ENCODE measurements at places on chromosomes 3 and 15.

DNA sequence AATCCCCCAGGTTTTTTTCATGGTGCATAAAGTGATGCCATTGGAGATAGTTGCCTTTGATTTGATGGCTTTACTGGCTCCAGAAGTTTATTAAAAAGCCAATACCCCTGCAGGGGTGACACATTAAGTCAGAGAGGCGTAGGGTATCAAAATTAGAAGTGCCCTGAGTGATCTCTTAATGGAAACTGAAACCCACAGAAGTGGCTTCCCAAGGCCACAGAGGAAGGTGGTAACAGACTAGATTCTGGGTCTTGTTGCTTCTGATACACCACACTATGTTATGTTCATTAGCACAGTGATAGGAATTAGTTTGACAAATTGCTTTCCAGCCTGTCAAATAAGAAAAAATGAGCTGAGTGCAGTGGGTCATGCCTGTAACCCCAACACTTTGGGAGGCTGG is 112.3 kb downstream of the IQCH start:
- ATAC-seq = peak; percentile 28

DNA sequence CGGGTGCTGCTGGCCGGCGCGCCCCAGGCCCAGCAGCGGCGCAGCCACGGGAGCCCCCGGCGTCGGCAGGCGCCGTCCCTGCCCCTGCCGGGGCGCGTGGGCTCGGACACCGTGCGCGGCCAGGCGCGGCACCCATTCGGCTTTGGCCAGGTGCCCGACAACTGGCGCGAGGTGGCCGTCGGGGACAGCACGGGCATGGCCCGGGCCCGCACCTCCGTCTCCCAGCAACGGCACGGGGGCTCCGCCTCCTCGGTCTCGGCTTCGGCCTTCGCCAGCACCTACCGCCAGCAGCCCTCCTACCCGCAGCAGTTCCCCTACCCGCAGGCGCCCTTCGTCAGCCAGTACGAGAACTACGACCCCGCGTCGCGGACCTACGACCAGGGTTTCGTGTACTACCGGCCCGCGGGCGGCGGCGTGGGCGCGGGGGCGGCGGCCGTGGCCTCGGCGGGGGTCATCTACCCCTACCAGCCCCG is 777 bp downstream of the LOXL1 start:
- peak; percentile 33 for ATAC-seq

DNA sequence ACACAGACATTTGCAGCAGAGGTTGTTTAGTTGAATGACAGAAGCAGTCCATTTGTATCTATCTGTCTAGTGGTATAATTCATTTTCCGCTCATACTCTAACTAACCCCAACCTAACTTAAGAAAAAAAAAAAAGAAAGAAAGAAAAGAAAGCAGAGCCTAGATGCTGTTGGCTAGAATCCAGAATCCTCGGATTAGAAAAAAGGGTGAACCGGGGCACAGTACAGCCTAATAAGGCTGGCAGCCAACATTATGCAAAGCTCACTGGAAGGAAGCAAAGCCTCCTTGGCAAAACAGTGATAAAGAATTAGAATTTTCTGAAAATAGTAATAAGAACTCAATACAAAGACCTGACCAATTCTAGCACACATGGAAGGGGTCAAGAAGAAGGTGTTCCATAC is 640.8 kb downstream of the TUSC7 start:
- no peak for ATAC-seq

GRCh38 chr3:124084022-124084881 is 92.3 kb upstream of the ROPN1 start:
- no peak for ATAC-seq

- ATAC-seq = no peak
These were observed 28.7 kb downstream of the ULK4 start for GRCh38 chr3:41933154-41933676.

DNA sequence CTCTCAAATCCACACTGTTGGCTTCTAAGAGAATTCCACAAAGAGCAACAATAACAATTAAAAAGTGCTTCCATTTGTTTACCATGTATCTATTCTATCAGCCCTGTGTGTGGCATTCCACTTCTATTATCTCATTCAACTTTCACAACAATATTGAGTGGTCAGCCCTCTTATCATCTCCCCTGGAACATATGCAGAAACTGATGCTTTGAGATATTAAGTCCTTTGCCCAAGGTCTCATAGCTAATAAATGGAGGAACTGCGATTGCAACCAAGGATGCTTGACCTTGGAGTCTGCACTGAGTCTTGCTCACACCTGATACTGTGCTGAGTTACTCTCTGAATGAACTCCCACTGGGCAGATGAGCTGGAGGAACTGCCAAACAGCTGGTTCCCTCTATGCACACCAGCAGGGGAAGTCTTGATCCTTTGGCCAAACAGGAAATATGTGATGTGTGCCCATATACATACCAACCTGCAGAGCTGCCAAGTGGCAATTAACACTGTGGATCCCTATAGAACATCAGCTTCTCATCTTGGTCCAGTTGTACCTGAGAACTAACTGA is 144.7 kb upstream of the WNT5A start:
- no peak for ATAC-seq

DNA sequence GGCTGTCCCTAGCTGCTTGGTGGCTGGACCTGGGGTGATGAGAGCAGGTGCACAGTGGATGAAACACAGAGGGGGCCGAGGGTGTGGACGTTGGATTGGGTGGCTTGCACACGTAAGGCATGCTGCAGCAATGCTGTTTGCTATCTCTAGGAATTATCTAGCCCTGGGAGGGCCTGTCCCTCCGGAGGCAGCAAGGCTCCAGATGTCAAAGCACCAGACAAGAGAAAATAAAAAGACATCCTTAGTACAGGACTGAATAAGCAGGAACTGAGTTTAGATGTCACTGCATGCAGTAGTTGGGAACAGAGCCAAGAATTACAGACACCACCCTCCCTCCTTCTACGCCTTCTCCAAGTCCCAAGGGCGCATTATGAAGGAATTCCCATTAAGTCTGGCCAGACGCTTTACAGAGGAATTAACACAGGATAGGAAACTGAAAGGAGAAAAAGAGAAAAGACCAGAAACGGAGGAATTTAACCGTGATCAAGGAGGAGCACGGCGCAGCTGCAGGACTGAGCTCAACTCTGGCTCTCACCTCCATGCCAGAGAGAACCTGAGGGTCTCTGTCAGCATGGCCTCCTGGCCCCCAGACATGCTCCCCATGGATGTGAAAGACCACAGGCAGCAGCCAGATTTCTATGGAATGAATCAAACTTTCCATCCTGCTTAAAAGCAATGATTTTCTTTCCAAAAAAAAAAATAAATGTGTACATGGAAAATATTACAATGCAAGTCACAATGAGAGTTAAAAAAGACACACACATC is 13.8 kb downstream of the ATP10A start:
- ATAC-seq = peak; percentile 8

- no peak for ATAC-seq
These were observed 66.5 kb upstream of the SKOR1 start for GRCh38 chr15:67758619-67759300.

- no peak for ATAC-seq
These were observed 220.8 kb downstream of the ZNF621 start for GRCh38 chr3:40745381-40746106.

GRCh38 chr3:17939157-17939556 is 196.7 kb upstream of the TBC1D5 start:
- ATAC-seq = no peak

GRCh38 chr3:71201939-71202338 is 381.6 kb downstream of the FOXP1 start:
- no peak for ATAC-seq

DNA sequence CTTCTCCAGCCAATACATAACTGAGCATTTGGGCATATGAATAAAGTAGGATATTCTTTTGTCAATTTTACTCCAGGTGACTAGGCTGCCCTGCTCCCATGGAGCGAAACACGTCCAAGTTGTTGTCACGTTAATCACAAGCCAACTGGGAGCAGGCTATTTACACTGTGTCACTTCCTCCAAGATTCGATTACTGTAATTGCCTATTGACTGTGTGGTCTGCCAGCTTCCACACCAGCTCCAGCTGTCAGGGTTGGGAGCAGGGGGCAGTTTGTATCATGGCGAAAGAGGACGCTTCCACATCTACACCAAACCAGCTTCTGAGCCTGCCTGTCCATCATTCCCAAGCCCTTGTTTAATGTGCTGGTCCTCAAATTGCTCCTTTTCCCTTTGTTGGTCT is 89.2 kb upstream of the RORA start:
- ATAC-seq = no peak

DNA sequence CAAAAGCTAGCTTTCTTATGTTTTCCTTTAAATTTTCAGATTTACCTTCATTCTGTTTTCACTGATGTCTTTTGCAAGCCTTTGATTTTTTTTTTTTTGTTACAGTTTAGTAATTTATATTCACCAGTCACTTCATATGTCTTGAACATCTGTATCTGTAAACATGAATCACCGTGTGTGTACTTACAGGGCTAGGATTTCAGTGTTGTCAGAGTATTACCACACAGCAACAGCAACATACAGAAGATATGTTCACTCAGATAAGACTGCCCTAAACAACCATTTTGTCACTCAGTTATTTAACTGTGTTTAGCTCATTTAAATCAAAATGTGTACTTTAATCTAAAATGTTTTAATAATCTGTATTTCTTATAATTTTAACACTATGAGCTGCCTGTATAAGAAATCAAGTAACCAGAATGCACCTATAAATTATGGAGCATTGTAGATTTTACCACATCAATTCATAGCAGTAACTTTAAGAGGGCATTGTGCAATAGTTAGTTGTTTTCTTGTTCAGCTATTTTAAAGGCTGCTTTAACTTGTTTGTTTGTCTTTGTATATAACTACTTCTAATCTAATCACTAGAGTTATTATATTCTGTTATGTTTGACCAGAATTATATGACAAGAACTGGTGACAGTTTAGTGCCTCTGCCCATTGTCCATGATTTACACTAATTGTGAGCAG is 50.4 kb downstream of the GHSR start:
- ATAC-seq = no peak

- ATAC-seq = no peak
These were observed 195.9 kb downstream of the KLHL25 start for GRCh38 chr15:85598718-85599398.
